ENCODE measurements at places on chromosomes 1 and 21.

GRCh38 chr21:46052703-46053651 is 44.9 kb upstream of the COL6A2 start:
- DNase-seq = peak; percentile 42

- no peak for DNase-seq
These were observed 121.0 kb upstream of the CD34 start for GRCh38 chr1:208031932-208032320.

GRCh38 chr1:208108646-208109330 is 135.4 kb downstream of the PLXNA2 start:
- DNase-seq = no peak

- no peak for DNase-seq
These were observed 20.9 kb upstream of the RNF223 start for GRCh38 chr1:1094981-1095380.

- DNase-seq = peak; percentile 11
These were observed 208.3 kb upstream of the C1orf174 start for GRCh38 chr1:4108331-4108730.

- no peak for DNase-seq
These were observed 2.2 kb upstream of the BCL9 start for GRCh38 chr1:147539122-147539575.

- no peak for DNase-seq
These were observed 21.6 kb upstream of the PLEKHM2 start for GRCh38 chr1:15662477-15662876.

GRCh38 chr1:243620096-243620495 is 229.9 kb downstream of the AKT3 start:
- no peak for DNase-seq

DNA sequence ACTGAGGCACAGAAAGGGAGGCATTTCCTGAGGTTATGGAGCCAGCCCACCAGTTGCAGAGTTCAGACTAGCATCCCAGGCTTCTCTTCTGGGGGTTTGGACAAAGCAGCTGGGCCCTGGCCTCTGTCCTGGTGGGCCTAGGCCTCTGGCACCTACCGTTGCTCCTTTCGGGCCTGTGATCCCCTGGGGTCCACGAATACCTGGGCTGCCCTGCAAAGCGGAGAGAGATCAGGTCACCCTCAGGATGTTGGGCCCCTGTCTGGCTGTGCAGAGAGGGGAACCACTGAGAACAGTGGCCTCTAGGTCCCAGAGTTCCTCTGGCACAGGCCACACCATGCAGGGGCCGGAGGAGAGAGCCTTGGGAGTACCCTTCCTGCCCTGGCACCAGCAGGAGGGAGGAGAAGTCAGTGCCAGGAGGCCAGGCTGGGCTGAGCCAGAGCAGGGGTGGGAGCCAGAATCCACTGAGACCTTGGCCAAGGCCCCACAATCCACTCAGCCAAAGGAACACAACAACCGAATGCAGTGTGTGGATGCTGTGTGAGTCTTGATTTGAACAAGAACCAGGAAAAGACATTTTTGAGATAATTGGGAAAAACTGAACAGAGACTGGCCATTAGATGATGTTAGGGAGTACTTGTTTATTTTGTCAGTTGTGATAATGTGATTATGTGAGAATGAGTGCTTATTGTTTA is 8.9 kb downstream of the COL9A2 start:
- DNase-seq = no peak

DNA sequence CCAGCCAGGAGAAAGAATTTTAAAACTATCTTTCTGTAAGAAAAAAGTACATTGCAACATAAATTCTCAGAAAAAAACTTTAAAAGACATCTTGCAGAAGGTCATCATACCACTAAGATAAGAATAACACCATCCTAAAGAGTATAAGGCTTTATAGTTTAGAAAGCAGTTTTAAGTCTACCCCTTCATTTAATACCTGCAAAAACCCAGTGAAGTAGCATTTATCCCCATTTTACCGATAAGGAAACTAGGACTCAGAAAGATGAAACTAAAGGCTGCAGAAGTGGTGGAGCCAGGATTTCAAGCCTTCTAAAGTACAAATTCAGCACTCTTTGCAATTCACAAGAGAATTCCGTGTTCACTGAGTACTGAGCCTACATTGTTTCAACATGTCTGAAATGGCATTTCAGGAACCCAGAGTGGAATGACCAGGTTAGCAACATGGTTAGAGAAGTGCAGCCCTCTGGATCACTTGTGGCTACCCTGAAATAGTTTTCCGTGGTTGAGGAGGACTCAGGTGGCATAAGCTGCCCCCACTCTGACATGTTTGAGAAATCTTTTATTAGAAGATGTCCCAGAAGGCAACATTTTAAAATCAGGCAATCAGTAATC is 6.7 kb downstream of the MYCL start:
- no peak for DNase-seq

DNA sequence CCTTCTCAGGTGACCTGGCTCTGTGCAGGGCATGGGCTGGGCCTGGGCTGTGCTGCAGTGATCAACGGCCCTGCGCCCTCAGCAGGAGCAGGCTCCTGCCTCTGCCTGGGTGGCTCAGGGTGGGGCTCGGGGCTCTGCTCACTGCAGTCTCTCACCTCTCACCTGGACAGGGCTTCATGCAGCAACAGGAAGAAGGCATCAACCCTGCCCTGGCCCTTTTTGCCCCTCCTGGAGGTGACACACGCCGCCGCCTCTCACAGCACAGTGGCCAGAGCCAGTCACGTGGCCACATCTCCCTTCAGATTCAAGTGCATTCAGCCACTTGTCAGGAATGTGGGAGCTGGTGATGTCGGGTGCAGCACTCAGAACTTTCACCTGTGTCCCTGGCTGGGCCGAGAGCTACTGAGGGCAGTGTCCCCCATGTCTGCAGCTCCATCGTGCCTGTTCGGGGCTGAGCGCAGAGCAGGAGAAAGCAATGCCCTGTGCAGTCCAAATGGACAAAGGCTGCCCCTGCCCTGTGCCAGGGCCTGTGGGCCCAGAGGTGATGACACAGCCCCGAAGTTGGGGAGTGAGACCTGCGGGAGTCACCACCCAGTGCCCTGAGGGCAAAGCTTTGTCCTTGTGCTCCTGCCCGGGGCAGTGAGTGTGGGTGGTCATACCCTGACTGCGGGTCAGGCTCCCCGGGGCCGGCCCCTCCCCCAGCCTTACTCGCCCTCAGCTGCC is 314.0 kb downstream of the PTPRU start:
- peak; percentile 1 for DNase-seq

DNA sequence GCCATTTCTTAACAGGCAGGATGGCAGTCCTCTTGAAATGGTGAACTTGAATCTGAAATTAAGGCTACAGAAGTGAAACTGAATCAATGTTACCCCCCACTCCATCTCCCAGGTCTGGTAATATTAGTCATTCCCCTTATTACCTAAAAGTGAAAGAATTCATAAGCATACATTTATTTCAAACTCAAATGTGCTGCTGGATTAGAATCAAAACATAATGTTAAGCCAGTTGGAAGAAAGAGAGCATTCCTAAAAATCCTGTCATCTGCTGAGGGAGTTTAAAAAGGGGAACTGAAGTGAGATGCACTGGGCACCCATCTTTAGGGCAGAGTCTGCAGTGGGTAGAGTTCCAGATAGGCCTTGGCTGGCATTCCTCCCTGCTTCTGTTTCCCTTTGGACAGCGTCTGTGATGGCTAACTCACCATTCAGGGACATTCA is 17.4 kb downstream of the KIAA0319L start:
- DNase-seq = no peak

- DNase-seq = no peak
These were observed 87.4 kb upstream of the IGSF21 start for GRCh38 chr1:18020021-18020817.

- DNase-seq = no peak
These were observed 275.2 kb upstream of the DPYD start for GRCh38 chr1:98196012-98196411.

- DNase-seq = no peak
These were observed 2.3 kb downstream of the IFI44L start for GRCh38 chr1:78622548-78622947.

DNA sequence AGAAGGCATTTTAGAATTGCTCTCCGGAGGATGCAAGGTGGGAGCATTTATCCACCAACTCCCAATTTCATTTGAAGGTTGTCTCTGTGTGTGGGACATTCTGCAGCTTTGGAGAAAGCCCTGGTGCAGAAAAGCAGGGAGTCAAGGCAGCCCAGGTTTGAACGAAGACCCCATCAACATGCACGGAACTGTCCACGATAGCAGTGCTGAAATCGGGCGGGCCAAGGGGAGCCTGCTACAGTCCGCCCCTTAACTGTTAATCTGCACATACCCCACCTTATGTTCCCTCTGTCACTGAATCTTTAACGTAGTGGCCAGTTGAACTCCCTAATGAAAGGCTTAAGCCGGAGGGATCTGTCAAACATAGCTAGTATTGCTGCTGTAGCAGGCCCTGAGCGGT is 68.8 kb upstream of the C1orf174 start:
- no peak for DNase-seq

- no peak for DNase-seq
These were observed 313.0 kb downstream of the PAPPA2 start for GRCh38 chr1:176775996-176776395.

DNA sequence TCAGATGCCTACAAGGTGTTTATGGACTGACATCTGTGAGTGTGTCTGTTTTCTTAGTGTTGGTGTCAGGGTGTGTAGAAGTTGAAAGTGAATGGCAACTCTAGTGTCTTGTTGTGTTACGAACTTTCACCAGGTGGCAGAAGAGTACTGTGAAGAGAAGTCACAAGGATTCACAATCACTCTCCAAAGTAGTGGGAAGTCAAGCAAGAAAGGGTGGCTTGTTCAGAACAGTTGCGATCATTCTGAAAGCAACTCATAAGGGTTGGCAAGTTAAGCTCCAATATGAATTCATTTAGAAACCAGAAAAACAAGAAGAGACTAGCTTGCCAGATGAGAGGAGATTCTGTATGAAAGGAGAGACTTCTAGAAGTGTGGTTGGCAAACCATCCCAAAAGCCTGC is 86.1 kb downstream of the FASLG start:
- DNase-seq = peak; percentile 35

All from CD4-positive, alpha-beta T cell treated with Interleukin-15 for 1 hour (primary cell).